LNCaP clone FGC (cell line): ENCODE measurements at places on chromosomes 7 and 10.

DNA sequence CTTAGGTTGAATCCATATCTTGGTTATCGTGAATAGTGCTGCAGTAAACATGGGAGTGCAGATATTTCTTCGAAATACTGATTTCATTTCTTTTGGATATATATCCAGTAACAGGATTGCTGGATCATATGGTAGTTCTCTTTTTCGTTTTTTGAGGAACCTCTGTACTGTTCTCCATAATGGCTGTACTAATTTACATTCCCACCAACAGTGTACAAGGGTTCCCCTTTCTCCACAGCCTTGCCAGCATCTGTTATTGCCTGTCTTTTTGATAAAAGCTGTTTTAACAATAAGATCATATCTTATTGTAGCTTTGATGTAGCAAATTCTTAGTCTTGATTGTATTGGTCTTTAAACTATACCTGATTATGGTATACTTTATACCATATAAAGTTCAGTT is 45.3 kb downstream of the ZNRF2 start:
- no peak for DNase-seq

DNA sequence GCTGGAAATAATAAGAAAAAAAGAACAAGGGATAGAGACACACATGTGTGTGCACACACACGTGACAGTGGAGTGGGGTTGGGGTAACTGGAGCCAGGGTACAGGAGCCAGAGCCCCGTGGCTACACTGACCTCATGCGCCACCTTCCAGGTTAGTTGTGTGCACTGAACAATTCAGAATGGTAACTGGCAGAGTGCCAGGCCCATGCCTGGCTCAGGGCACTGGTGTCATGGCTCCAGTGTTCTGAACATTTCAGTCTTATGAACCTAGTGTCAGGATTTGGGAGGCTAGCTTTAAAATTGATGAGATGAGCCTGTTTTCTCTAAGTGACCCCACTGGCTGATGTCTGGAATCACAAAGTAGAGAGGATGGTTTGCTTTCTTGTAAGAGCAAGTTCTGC is 269.6 kb downstream of the SORCS3 start:
- DNase-seq = no peak

DNA sequence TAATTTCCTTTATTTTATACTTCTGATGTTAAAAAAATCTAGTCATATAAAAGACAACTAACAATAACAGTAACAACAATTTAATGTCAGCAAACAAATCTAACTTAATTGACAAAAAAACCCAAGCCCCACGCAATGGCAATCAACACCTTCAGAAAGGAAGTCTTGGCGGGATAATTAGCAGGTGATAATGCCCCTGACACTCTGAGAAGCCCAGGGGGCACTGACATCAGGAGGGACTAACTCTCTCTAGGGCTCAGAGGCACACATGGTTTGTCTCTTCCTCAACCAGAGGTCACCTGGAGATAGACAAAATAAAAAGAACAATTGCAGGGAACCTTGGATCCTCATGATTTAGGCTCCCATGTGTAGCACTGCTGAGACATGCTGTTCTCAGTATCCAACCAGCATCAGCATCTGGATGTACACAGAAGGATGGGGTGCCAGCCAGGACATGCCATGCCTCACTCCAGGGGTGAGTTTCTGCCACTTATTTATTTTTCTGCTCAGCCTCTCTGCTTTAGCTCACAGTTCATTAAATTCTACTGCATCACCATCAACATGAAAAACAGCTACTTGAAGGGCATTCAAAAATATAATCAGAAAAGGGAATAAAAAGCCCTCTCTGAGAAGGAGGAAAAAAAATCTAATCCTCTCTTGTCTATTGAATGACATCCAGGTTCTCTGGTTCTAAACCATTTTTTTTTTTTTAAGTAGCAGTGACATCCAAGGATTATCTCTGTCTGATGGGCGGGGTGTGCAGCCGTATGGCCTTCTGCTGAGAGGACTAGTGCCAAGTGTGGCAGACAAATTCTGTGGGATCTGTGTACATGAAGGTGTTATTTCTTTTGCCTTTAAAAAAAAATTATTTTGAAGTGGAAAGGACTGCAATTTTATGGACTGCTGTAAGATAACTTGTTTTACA is 96.3 kb downstream of the ATXN7L1 start:
- no peak for DNase-seq

DNA sequence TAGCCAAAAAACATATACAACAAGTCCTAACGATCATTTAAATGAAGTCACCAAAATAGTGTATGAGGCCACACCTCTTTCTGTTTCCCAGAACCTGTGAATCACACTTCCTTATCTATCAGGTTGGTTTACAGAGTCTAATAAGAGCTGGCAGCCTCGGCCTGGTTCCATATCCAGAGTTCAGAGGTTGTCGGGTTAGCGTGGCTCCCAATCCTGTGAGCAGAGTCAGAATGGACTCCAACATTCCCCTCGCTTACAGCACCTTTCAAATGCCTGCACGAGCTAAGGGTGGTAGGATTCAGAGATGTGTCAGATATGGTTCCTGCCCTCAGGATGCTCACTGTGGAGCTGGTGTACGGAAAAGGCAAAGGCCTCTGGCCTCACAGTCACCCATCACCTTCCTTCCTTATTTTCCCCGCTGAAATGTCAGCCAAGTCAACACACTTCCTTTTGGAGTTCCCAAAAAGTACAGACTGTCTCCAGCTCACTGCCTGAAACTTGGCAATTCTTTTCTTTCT is 6.0 kb downstream of the IL15RA start:
- DNase-seq = no peak

DNA sequence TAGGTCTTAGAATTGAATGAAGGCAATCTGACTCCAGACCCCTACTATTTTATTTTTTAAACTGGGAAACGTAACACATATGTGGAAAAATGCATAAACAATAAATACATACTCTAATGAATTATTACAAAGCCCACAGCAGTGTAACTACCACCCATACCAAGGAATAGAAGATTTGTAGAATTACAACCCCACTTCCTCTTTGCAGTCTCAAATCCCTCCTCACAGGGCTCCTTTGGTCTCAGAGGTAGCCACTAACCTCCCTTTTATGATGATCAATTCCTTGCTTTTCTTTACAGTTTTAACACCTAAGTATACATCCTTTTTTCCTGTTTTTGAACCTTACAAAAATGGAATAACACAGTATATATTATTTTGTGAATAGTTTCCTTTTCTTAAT is 6.7 kb upstream of the CCDC126 start:
- DNase-seq = no peak

DNA sequence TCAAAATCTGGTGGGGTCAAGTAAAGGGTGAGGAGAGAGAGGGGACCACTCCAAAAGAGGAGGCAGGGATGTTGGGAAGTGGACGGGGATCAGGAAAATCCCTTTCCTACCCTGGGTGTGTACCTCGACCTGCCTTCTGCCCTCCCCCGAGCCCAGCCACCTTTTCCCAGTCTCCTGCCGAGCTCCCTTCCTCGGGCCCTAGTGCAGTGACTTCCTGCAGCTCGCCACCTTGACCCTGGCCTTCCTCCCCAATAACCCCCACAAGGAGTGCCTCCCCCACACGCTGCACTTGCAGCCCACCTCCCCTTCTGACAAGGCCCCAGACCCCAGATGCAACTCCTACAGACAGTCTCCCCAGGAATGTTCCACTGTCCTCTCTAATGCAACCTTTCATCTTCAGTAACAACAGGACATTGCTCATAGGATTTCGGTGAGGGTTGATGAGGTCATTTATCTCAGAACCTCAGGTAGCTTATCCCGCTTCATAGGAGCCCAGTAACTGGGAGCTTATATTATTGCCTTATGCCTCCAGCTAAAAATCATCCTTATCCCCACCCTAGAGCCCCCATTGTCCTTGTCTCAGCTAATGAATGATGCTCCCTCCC is 90.1 kb downstream of the MKI67 start:
- DNase-seq = no peak
